ENCODE measurements at places on chromosomes 6 and 20. TPM values are rescaled to one million over a fixed set of nuclear protein-coding genes. Genes with fewer than 3 reads are reported as not detected.
A peak's percentile ranks its signal among the peaks of the same experiment; 100 is the strongest.

DNA sequence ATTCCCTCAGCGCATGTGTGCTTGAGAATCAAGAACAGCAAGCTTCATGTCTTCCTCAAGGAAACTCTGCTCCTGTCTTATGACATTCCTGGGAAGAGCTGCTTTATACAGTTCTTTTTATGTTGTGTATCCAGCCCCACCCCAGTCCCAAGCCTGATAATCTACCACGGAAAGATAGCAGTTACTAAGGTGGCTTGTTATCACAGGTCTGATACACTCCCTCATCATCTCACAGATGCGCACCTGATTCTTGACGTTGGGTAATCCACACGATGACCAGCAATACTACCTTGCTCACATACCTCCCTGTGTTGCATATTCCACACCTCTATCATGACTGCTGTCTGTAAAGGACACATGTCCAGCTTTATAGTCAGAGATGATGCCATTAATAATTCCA is 3.2 kb downstream of the NHLRC1 start:
- DNase-seq = no peak

GRCh38 chr6:13513626-13514502 is 26.5 kb upstream of the GFOD1 start:
- DNase-seq = peak; percentile 20

DNA sequence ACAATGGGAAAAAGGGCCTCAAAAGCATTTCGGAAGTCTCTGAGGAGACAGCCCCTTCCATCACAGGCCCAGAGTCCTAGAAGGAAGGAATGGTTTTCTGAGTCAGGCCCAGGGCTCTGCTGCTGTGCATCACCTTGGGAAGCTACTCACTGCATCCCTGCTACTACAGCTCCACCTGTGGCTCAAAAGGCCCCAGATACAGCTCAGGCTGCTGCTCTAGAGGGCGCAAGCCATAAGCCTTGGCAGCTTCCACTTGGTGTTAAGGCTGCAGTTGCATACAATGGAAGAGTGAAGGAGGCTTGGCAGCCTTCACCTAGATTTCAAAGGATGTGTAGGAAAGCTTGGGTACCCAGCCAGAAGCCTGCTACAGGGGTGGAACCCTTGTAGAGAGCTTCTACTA is 54.8 kb downstream of the MEI4 start:
- DNase-seq = no peak

DNA sequence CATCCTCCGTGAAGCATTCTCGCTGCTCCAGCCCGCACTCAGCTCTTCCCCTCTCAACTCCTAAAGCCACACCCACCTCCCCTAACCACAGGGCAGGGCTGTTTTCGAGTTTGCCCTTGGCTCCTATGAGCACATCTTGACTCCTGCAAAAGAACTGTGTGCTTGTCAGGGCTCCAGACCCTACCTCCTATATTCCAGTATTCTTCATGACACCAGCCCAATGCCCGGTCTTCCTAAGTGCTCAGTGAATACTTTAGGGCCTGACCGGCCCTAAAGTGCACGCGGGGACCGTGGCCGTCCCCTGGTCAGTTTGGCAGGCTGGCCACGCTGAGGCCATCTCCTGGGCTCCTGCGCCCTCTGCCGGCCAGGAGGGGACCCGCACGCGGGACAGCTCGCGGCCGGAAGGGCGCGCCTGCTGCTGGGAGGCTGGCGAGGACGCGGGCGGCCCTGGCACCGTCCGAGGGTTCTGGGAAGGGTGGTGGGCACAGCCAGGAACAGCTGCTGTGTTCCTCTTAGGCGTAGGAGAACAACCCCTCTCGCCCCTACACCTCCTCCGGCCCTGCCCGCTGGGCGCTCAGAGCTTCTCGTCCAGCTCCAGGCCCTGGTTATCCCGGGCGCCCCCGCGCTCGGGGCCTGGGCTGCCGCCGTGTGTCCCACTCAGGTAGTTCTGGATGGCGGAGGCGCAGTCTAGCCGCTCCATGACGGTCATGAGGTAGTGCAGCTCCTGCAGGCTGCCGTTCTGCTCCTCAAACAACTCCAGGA is 11.0 kb downstream of the UNC5CL start:
- peak; percentile 57 for DNase-seq

The FAM83D gene
- total RNA-seq = 2.1 TPM

DNA sequence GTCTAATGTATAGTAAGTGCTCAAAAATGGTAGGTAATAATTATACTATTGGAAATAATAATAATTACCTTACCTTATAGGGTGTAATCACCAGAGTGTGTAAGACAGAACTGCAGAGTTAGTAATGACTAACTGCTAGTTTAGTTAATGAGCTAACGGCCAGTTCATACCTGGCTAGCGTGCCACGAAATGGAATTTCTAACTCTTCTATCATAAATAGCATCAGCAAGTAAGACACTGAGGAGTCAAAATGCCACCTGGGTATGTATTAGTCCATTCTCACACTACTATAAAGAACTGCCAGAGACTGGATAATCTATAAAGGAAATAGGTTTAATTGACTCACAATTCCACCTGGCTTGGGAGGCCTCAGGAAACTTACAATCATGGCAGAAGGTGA is 63.4 kb upstream of the CEP85L start:
- no peak for DNase-seq

- peak; percentile 55 for DNase-seq
Observed at GRCh38 chr20:39631557-39631956, 669.4 kb downstream of the DHX35 start.

Measured in astrocyte (in vitro differentiated cells and primary cell).